ENCODE measurements at places on chromosomes 2 and 18.

GRCh38 chr2:153601812-153602211, 123.2 kb upstream of the RPRM start:
- no peak for DNase-seq

- DNase-seq, result no peak
These were observed 21.5 kb downstream of the KCTD1 start for GRCh38 chr18:26526966-26527234.

DNA sequence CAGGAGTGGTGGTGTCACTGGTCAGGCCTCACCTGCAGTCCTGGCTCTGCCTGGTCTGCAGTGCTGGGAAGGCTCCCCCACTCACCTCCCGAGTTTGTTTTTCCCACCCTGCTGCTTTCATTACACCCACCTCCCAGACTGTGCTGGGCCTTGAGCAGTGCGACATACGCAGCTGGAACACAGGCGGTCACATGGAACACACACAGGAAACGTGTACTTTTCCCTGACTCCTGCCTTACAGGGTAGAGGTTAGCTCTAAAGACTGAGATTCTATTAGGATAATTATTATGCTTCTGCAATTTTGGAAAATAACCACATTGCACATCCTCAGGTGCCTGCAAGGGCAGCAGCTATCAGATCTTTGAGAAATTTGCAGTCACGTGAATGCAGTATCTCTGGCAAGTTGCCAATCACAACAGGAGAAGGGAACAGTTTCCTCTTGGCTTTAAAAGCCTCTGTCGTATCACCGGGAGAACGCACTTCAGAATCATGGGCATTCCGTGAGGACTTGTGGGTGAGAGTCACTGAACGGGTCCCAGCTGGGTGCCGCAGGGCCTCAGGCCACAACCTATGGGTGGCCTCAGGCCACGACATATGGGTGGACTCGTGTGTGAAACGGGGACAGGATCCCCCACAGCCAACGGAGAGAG, 136.5 kb downstream of the ZNF236 start:
- no peak for DNase-seq

GRCh38 chr2:85133751-85134254, 611 bp downstream of the TCF7L1 start:
- no peak for DNase-seq

- no peak for DNase-seq
These were observed 2.0 kb downstream of the SLC14A2 start for GRCh38 chr18:45617284-45617683.

GRCh38 chr2:133717497-133717896, 149.2 kb upstream of the NCKAP5 start:
- no peak for DNase-seq

- no peak for DNase-seq
These were observed 232.3 kb downstream of the HAUS1 start for GRCh38 chr18:46336278-46337111.

DNA sequence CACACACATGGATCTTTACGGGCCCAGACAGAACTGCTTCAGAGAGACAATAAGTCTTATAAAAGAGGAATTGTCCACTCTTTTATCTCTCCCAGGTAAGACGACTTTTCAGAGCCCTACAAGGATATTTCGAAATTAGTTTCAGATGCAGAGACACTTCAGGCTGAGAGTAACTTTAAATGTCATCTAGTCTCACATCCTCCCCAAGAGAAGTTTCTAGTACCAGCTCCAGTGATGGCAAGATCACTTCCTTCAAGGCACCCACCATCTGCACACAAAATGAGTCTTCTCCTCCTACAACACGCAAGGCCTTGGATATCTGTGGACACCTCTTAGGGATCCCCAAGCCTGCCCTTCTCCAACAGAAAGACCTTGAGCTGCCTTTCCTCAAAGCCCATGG, 39.0 kb upstream of the KLHL29 start:
- no peak for DNase-seq

GRCh38 chr18:33440060-33441043, at the start of gene CCDC178:
CCDC178 (minus strand) TSS chr18:33440721; CDS start chr18:33412088, 28,633 bp downstream.
- DNase-seq, result no peak

- DNase-seq, result no peak
These were observed 27.8 kb upstream of the ICOS start for GRCh38 chr2:203908797-203909185.

DNA sequence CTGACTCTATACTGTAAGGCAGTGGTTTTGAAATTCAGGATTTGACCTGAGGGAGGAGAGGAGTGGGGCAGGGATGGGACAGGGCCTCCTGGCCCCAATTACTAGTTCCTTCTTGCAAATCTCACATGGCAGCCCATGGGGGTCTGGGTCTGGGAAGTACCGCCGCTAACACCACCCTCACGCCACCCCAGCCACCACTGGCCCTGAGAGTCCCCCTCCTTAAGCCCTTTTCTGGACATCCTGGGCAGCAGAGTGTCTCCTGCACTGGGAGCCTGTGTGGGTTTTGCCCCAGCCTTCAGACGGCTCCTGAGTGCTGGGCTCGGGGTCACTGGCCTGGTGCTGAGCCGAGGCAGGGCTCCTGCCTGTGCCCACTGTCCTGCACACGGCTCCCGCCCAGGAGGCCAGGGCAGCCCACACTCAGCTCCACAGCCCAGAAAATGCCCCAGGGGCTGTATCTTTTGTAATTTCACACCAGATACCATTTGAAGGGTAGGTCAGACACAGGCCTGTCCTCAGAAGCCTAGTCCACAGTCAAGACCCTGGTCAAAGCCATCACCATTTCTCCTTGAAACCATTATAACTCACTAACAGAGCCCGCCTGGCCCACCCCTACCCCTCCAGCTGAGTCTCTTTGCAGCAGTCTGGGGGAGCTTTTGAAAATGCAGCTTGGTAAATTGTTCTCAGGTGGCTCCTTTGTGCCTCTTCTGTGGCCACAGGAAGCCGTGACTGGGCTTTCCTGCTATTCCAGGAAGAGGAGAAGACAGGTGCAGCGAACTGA, 55.1 kb downstream of the CYP27C1 start:
- no peak for DNase-seq

- no peak for DNase-seq
These were observed 213.2 kb downstream of the KCNJ3 start for GRCh38 chr2:154911729-154912128.

GRCh38 chr2:154495455-154495868, 203.0 kb upstream of the KCNJ3 start:
- no peak for DNase-seq

DNA sequence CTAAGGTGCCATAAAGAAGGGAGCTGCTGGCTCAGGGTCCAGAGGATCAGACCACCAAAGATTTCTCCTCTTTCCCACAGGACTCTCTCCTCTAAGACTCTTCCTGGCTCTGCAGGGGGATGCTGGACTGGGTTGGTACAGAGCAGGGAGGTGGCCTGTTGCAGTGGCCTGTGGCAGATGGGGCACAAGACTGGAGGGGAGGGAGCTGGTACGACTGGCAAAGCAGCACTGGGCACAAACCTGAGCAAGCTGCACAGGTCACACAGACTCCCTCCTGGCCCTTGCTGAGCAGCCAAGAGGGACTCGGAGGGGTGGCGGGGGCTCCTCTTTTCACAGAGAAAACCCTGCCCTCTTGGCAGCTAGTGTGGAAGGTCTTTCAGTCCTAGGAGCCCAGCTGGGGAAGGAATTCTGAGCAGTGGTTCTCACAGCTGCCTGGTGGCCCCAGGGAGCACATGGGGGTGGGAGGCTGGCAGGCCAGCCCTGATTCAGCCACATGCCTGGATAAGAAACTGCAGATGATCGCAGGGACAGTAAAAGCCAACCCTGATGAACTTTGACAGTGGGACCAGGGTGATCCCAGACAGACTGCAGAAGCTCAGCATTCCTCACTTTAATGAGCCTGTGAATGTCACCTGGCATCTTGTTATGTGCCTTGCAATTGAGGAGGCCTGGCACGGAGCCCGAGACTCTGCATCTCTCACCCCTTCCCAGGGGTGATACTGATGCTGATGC, 32.5 kb upstream of the ACAA2 start:
- no peak for DNase-seq

- no peak for DNase-seq
These were observed 46.4 kb downstream of the TIMM21 start for GRCh38 chr18:74194691-74195090.

GRCh38 chr2:20584399-20585358, 66.2 kb downstream of the HS1BP3 start:
- DNase-seq, result no peak

- DNase-seq, result no peak
These were observed 322.1 kb upstream of the MEX3C start for GRCh38 chr18:51519571-51519970.

DNA sequence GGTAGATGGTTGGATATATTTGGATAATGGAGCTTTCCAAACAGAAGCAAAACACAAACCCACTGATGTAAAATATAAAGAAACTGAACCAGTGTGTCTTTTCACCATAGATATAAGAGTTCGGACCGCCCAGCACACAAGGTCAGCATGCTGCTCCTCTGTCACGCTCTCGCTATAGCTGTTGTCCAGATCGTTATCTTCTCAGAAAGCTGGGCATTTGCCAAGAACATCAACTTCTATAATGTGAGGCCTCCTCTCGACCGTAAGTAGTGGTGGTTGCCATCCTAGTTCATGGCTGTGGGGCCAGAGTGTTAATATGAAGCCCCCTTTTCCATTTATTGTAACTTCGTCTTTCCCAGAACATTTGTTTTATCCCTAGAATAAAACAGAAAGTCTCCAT, 125.2 kb upstream of the LYPD6 start:
- no peak for DNase-seq

GRCh38 chr2:174535083-174535482, 48.3 kb upstream of the GPR155 start:
- DNase-seq, result no peak

GRCh38 chr18:58005011-58005410, 39.0 kb upstream of the NEDD4L start:
- DNase-seq, result no peak

GRCh38 chr2:86372641-86373502, 35.4 kb upstream of the REEP1 start:
- no peak for DNase-seq

- no peak for DNase-seq
These were observed 7.4 kb upstream of the DGKD start for GRCh38 chr2:233346930-233347329.

GRCh38 chr2:170745305-170745704, 24.9 kb upstream of the ERICH2 start:
- no peak for DNase-seq

GRCh38 chr2:187429989-187430388, 18.1 kb downstream of the CALCRL start:
- no peak for DNase-seq

- DNase-seq, result no peak
These were observed 37.9 kb upstream of the PPP1CB start for GRCh38 chr2:28713577-28714298.

- no peak for DNase-seq
These were observed 50.7 kb upstream of the KLF7 start for GRCh38 chr2:207216457-207216856.

DNA sequence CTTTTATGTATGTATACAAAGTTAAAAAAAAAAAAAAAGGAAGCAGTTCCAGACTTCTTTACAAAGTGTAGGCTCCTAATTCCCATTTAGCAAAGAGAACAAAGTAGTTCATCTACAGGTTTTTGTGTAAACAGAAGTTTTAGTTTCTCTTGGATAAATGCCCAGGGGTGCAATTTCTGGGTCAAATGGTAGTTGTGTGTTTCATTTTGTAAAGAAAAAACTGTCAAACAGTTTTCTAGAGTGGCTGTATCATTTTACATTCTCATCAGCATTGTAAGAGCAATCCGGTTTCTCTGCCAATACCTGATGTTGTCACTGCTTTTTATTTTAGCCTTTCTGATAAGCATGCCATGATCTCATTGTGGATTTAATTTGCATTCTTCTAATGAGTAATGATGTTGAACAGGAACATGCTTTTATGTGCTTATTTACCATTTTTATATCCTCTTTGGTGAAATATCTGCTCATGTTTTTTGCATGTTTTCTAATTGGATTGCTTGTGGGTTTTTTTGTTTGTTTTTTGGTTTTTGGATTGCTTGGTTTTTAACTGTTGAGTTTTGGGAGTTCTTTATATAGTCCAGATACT, 16.6 kb upstream of the PSME4 start:
- DNase-seq, result no peak

DNA sequence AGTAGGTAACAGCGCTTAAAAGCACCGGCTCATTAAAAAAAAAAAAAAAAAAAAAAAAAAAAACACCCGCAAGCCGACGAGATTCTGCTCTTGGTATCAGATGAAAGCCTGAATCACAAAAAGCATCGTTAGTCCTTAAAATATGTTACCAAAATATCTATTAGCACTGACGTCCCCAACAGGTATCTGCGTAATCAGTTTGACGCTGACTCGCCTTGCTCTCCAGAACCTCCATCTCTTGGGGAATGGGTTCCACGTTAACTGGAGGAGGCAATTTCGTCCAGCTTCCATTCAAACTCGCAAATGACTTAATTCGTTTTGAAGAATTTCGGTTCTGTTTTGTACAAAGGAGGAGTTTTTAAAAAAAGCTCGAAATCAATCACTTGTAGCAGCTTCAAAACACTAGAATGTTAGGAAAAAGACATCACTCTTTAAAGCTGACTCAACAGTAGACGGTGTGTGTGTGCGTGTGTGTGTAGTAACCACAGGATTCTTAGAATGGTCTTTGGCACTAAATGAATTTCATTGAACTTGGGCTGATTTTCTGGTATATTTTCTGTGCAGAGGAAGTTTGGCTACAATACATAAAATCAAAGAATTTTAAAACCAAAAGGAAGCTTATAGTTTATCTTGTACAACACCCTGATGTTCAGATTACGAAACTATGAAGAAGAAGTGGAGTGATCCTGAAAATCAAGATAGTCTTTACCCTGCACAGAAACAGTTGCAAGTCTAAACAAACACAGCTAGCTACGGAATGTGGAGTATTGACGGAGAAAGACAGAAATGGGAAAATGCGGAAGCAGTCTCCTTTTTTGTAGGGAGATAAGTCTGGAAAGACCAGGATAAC, 1.1 kb upstream of the PGAP1 start:
- no peak for DNase-seq

DNA sequence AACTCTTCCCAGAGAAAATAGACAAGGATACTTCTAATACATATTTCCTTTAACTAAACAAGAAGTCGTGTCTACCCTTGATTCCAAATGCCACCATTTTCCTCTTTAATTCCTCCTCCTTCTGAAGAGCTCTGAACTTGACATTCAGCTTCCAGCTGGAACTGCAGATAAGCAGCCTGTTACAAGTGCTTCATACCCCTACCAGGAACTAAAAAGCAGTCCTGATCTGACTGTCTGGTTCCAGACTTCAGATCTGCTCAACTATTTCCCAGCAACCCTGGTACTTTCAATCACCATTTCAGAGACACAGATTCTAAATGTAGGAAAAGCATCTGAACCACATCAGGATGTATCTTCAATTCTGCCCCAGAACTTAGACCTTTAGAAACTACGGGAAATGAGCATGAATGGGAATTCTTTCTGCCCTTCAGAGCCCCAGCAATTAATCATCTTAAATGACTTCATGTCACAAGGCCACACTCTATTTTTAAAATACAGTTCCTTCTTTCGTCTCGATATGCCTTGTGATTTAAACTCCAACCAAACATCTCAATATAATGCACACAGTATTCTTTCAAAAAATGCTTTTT, 159.5 kb downstream of the L3MBTL4 start:
- no peak for DNase-seq

DNA sequence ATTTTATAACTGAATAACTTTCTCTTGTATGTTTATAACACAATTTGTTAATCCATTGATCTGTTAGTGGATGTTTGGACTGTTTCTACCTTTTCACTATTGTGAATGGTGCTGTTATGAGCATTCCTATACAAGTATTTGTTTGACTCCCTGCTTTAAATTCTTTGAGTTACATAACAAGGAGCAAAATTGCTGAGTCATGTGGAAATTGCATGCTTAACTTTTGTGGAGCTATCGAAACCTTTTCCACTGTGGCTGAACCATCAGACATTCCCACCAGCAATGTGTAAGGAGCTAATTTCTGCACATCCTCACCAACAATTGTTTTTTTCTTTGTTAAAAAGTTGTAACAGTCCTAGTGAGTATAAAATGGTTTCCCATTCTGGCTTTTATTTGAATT, 415.5 kb downstream of the CBLN2 start:
- DNase-seq, result no peak
